ENCODE measurements at places on chromosomes 1 and 21.

GRCh38 chr21:44819283-44820243, 1.7 kb upstream of the SUMO3 start:
- no peak overlapping the region for H3K4me3 ChIP-seq
- no peak overlapping the region for H3K27ac ChIP-seq
- no peaks in the 10 kb centered on the region for H3K4me1 ChIP-seq
- no peaks in the 10 kb centered on the region for H3K36me3 ChIP-seq
- H3K27me3 ChIP-seq: no peaks in the 10 kb centered on the region

GRCh38 chr1:89589515-89589914, 43.4 kb upstream of the LRRC8C start:
- no peak overlapping the region for H3K4me3 ChIP-seq
- peak overlapping the region; percentile 77 for H3K27ac ChIP-seq
- no peaks in the 10 kb centered on the region for H3K27me3 ChIP-seq
- DNase-seq: no peak
- H3K4me1 ChIP-seq: peaks cover 4% of the 10 kb centered on the region

- H3K4me3 ChIP-seq: no peak overlapping the region
- no peak for DNase-seq
- H3K27me3 ChIP-seq: no peaks in the 10 kb centered on the region
- no peaks in the 10 kb centered on the region for H3K4me1 ChIP-seq
- no peak overlapping the region for H3K27ac ChIP-seq
Measured at GRCh38 chr1:80640978-80641377, 1159.8 kb upstream of the ADGRL2 start.

DNA sequence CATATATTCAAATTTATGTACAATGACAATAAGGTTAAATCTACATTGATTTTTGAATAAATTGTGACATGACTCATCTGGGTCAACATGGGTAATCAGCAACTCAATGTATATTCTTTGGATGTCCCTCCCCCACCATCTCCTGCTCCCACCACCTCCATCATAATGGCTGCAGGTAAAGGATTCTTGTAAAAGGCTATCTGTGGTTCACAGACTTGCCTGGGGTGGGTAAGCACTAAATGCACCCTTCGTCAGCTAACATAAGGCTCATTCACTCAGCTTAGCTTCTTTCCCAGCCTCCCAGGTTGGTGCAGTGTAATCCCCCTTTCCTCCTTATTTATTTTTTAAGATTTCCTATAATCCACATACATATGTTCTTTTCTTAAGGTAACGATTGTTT, 355.7 kb upstream of the DPYD start:
- no peak overlapping the region for H3K4me3 ChIP-seq
- no peak for DNase-seq
- no peaks in the 10 kb centered on the region for H3K27me3 ChIP-seq
- H3K36me3 ChIP-seq: no peaks in the 10 kb centered on the region
- H3K4me1 ChIP-seq: no peaks in the 10 kb centered on the region
- H3K27ac ChIP-seq: no peak overlapping the region

GRCh38 chr1:17711941-17712340, 43.2 kb upstream of the ACTL8 start:
- no peaks in the 10 kb centered on the region for H3K36me3 ChIP-seq
- no peak overlapping the region for H3K27ac ChIP-seq
- no peak for DNase-seq
- no peaks in the 10 kb centered on the region for H3K27me3 ChIP-seq

GRCh38 chr1:10616696-10617095, 141.9 kb downstream of the PEX14 start:
- no peak overlapping the region for H3K27ac ChIP-seq
- H3K4me1 ChIP-seq: no peaks in the 10 kb centered on the region
- H3K36me3 ChIP-seq: no peaks in the 10 kb centered on the region
- H3K4me3 ChIP-seq: no peak overlapping the region
- no peak for DNase-seq

- no peaks in the 10 kb centered on the region for H3K36me3 ChIP-seq
- no peak for DNase-seq
- H3K27me3 ChIP-seq: no peaks in the 10 kb centered on the region
- no peak overlapping the region for H3K27ac ChIP-seq
- H3K4me1 ChIP-seq: no peaks in the 10 kb centered on the region
Measured at GRCh38 chr1:232369451-232370296, 260.3 kb downstream of the SIPA1L2 start.

GRCh38 chr1:19429611-19430010, 55.7 kb downstream of the CAPZB start:
- no peak for DNase-seq
- H3K36me3 ChIP-seq: no peaks in the 10 kb centered on the region
- H3K4me3 ChIP-seq: no peak overlapping the region
- H3K4me1 ChIP-seq: no peaks in the 10 kb centered on the region
- peak overlapping the region; percentile 56 for H3K27ac ChIP-seq

GRCh38 chr1:221620437-221621384, 121.2 kb downstream of the DUSP10 start:
- no peak overlapping the region for H3K4me3 ChIP-seq
- H3K27me3 ChIP-seq: no peaks in the 10 kb centered on the region
- H3K27ac ChIP-seq: no peak overlapping the region
- H3K4me1 ChIP-seq: peaks cover 7% of the 10 kb centered on the region
- DNase-seq: no peak
- H3K36me3 ChIP-seq: no peaks in the 10 kb centered on the region

GRCh38 chr1:88237058-88237457, 447.0 kb upstream of the PKN2 start:
- no peaks in the 10 kb centered on the region for H3K4me1 ChIP-seq
- H3K4me3 ChIP-seq: no peak overlapping the region
- H3K27me3 ChIP-seq: no peaks in the 10 kb centered on the region
- H3K27ac ChIP-seq: no peak overlapping the region
- H3K36me3 ChIP-seq: no peaks in the 10 kb centered on the region

Measured in tibial nerve (tissue), 4 donors.